Activated CD4-positive, alpha-beta T cell treated with anti-CD3 and anti-CD28 coated beads, Interleukin-2, amount 50 U/mL, for 1 hour (primary cell): ENCODE measurements at places on chromosomes 11 and 22.

DNA sequence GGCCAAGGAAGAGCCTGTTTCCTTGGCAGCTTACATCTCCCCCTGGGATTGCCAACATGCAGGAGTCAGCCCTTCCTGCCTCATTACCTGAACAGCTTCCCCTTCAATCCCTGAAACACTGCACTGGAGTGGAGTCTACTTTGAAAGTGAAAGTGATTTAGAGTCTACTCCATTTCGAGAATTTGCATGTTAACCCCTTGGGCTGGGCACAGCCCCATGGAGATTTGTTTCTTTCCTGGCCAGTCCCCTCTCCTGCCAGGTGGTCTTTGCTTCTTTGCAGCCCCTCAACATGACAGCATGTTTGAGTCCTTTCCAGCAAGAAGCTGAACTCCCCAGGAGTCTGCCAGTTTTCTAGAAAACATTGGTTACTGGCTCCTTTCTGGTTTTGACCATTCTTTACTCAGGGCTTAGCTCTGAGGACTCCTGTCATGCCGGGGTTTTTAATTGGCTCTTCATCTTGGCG, 59.9 kb downstream of the TRAF6 start:
- DNase-seq, result no peak

GRCh38 chr11:76263166-76263565, 56.9 kb upstream of the WNT11 start:
- DNase-seq, result no peak

GRCh38 chr11:108926841-108927577, 262.1 kb downstream of the DDX10 start:
- no peak for DNase-seq

DNA sequence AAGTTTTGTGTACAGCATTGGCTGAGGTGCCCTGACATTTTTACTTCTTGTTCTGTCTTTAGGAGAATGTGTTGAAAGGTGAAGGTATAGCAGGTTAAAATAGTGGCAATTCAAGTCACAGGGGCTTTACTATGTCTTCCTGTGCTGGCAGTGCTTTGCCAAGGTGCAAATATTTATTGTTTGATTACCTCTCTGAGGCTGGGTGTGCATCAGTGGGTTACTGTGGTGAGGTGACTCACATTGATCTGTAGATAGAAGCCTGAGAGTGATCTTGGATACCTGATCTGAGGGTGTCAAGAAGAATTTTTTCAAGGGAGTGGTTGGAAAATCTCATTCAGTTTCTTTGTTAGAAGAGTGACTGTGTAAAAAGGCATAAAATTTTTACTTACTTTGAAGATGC, 90.0 kb downstream of the ARHGAP42 start:
- DNase-seq, result no peak

DNA sequence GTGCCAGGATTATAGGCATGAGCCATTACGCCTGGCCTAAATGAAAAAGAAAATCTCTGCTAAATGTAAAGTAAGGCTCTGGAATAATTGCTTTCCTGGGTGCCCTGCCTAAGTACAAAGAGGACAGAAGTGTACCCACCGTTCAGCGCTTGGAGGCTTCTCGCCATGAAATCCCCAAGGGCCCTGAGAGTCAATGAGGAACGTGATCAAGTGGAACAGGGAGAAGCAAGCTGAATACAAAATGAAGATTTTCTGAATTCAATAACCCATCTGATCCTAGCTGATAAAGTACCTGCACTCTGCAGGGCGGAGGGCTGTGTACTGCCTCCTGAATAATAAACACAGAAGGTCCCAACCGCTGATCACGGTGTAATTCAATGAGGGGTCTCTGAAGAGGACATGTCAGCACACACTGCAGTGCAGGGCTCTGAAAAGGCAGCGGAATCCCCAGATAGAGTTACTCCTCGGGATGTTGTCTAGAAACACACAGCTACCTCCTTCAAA, 97.7 kb downstream of the ABTB2 start:
- no peak for DNase-seq

DNA sequence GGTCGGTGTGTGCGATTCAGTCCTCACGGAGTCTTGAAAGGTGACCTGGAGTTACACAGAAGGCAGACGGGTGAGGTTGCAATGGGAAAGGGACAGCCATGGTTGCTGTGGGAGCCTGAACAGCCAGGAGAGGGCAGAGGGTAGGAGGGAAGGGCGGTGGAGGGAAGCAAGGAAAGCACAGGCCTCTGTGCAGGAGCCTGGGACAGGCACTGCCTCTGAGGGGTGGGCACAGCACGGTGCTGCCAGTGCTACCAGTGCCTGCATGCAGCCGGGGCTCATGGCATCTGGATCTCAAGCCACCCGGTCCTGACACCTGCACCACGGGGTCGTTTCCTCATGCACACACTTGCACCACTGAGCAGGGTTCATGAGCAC, 401.0 kb downstream of the TBC1D22A start:
- DNase-seq, result no peak

GRCh38 chr11:105738986-105739795, 129.3 kb downstream of the GRIA4 start:
- DNase-seq, result no peak

DNA sequence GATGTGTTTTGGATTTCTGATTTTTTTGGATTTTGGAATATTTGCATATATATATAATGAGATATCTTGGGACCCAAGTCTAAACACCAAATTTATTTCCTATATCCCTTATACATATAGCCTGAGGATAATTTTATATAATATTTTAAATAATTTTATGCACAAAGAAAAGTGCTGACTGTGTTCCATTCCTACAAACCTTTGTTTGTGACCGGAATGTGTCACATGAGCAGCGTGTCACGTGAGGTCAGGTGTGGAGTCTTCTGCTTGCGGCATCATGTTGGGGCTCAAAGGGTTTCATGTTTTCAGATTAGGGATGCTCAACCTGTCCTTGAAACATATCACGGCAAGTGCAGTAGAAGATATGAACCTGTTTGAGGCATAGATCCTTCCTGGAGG, 65.6 kb downstream of the SCN3B start:
- no peak for DNase-seq

DNA sequence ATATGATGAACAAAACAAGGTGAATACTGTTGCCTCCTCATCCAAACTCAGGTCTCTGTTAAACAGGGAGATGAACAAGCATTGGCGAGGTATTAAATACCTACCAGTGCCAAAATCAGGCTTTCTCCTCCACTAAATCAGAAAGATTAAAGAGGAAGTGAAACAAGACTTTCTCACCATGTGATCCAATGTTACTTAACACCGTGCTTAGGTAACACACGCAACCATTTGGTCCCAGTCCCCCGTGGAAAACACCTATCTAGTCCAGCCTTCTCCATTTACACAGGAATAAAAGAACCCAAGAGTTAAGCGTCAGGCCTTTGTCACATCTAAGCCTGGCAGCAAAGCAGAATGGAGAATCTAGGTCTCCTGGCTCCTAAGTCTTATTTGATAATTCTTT, 34.5 kb downstream of the TENM4 start:
- no peak for DNase-seq

GRCh38 chr22:44752285-44753188, at the start of gene ARHGAP8:
ARHGAP8 (plus strand) TSS chr22:44752575; CDS start chr22:44786528, 33,953 bp downstream.
- DNase-seq, result no peak

DNA sequence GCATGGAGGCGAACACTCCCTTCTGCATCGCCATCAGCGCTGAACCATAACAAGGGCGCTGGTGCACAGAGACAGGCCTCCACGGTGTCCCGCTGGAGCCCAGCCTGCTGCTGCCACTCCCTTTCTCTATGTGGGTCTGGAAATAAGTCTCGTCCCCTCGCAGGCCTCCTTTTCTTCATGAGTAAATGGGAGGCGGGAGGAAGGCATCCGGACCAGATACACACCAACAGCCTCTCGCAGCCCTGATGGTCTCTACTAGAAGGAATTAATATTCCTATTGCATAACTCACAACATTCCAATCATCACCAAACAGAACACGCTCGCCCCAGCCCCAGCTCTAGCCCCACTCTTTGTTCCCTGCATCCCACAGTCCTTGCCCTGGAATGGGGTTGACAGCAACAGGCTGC, 14.9 kb downstream of the RASD2 start:
- no peak for DNase-seq
